ENCODE measurements at places on chromosomes 16 and 17.

GRCh38 chr16:66220702-66221101, 145.8 kb upstream of the CDH5 start:
- DNase-seq = no peak

DNA sequence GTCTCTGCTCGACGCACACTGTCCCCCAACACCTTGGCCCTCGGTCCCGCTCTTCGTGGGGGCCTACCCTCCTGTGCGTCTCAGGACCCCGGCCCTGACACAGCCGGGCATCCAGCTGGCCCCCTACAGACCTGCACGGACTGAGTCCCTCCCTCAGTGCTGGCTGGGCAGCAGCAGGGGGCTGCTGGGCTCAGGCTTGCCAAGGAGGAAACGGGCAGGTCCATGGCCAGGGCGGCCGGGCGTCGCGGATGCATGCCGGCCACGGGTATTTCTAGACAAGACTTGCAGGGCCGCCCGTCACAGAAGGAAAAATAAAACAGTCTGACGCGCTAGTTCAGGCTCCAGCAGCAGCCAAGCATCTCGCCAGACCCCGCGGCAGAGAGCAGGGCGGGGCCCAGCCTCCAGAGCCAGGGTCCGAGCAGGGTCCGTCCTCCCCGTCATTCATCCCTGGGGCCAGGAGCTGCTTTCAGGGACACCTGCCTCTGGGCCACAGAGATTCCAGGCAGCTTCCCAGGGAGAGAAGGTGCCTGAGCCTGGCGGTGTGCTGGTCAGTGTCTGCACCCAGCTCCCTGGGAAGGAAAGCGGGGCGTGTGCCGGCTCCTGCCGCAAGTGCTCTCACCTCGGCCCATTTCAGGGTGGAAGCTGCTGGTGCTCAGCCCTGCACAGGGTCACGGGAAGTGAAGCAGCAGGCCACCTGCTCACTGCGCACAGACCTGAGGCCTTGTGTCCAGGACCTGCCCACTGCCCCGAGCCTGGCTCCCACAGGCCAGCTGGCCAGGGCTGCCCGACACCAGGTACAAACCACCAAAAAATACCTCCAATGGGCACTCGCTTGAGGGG, 7.2 kb upstream of the PVALEF start:
- DNase-seq = no peak

- no peak for DNase-seq
Observed at GRCh38 chr16:26149364-26150190, 457.8 kb downstream of the HS3ST4 start.

DNA sequence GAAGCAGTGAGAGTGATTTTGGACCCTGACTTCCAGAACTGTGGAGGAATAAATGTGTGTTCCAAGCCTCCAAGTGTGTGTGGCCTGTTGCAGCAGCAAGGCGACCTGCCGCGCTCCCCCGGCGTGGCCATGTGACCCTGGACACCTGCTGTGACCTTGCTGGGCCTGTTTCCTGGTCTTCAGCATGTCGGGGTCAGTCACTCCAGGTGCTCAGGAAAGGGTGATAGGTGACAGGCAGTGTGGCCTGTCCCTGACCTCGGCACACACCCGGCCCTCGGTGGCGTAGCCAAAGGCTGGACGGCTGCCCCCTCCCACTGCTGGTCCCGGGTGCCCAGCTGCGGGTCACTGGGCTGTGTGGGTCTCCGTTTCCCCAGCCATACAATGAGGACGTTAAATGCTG, 31.8 kb upstream of the ZNF469 start:
- DNase-seq = no peak

DNA sequence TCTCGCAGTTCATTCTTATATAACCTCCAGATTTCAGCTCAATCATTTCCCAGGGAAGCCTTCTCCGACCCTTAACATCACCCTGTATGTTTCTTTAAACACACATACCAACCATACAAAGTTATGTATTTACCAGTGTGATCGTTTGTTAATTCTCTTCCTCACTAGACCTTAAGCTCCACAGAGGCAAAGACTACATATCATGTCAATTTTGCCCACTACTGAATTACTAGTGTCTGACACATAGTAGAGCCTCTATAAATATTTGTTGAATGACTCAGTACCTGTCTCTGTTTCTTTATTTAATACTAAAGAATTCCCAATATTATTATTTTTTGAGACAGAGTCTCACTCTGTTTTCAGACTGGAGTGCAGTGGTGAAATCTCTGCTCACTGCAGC, 137.2 kb downstream of the SHISA9 start:
- DNase-seq = no peak

DNA sequence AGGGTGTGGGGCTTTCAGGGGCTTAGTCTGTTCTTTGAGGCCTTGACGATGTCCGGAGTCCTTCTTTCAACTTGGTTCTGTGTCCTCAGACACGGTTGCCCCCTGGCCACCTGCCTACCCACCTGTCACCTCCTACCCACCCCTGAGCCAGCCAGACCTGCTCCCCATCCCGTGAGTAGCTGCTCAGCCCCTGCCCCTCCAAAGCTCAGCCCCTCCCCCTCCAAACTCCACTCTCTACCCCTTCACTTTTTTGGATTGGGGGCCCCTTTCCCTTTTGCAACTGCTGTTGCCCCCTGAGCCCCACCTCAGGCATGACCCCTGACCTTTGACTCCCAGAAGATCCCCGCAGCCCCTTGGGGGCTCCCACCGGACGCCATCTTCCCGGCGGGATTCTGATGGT, 1.2 kb downstream of the LAT start:
- no peak for DNase-seq

DNA sequence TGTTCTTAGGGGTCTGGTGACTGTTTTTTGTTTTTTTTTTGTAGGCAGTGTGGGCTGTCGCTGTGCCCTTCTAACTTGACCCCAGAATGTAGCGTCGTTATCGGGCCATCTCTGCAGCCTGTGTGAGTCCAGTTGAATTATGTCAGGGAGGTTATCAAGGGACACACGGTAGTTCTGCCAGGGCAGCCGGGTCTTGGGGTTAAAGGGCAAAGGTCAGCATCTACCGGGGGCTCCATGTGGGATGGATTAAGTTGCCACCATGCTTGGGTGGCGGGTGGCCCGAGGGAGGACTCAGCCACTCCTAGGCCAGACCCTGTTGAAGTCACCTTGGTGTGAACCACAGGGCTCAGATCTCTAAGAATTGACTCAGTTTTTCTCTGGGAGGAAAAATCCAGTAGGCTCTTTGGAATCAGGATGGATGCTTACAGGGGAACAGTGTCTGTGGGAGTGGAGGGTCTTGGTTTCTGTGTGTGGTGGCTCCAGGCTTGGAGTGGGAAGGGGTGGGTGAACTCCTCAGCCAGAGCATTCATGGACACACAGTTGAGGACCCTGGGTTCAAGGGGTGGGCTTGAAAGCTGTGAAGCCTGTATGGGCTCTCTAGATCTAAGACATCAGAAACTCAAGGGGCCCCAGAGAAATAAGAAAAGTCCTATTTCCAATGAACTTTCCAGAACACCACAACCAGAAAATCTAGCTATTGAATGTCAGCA, 191.7 kb downstream of the IRF8 start:
- DNase-seq = no peak

GRCh38 chr16:76756951-76757350, 434.0 kb upstream of the MON1B start:
- no peak for DNase-seq

DNA sequence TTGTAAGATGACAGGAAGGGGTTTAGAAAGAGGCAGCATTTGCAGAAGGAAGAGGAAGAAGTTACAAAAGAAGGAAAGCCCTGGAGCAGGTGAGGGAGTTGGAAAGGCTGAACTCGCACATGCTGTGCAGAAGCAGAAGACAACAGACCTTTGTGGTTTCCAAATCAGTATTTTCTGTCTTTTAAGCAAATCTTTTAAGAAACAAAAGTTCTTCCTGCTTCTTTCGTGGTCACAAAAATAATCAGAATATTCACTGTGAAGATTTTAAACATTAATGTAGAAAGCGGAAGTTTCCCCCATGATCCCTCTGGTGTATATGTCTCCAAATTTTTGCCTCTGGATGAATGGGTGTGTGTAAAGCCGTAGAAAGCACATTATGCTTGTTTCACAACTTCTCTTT, 25.8 kb downstream of the ZNRF1 start:
- DNase-seq = no peak

DNA sequence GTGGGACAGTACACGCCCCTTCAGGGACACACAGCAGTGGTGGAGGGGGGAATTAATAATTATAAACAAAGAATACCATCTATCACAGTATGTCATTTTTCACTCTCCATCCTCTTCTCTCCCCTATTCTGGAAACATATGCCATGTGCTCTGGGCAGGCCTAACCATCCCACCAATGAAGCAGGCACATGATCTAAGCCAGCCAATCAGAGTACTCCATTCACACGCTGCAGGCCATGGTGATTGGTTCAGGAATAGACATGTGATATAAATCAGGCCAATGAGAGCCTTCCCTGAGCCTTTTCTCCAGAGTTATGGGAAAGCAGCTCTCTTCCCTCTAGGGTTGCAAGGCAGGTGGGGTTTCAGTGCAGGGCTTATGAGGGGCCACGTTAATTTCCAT, 36.5 kb downstream of the GSG1L start:
- DNase-seq = no peak

All from stimulated activated CD8-positive, alpha-beta memory T cell treated with anti-CD3 and anti-CD28 coated beads, Interleukin-2, amount 100 ng/mL, for 1 hour (primary cell).